Esophagus squamous epithelium (tissue), 5 donors: ENCODE measurements at places on chromosomes 7 and 10.

DNA sequence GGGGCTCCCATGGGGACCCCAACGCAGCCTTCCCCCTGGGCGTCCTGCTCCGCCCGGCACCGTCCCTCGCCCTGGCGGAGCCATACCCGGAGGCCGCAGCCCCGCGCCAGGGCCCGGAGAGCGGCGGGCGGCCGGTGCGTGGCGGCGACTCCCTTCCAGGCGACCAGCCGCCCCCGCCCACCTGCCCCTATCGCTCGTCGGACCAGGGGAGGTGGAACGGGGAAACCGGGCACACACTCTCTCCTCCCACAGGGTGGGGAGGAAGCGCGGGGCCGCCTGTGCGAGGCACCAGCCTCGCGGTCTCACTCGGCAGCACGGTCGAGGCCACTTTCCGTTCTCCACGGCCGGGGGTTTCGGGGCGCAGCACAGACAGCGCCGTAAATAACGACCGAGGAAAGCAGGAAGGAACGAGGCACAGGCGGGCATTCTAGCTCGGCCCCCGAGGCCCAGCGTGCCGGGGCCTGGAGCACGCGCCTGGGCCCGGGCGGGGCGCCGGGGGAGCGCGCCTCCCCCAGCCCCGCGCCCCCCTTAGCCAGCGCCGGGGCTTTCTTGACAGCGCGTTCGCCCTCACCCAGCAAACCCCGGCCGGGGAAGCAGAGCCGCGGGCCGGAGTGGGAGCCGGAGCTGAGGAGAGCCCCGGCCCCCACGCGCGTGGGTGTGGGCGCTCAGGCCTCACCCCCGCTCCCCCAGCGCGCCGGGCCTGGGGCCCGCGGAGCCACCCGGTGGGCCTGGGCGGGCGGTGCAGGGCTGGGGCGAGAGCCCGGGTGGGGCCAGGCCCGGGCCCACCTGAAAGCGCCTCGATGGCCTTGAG lies 936 bp downstream of the IGF2BP3 start:
- peaks cover 81% of the 10 kb centered on the region for H3K27me3 ChIP-seq
- no peak for DNase-seq
- H3K27ac ChIP-seq: no peak overlapping the region
- no peaks in the 10 kb centered on the region for H3K36me3 ChIP-seq

DNA sequence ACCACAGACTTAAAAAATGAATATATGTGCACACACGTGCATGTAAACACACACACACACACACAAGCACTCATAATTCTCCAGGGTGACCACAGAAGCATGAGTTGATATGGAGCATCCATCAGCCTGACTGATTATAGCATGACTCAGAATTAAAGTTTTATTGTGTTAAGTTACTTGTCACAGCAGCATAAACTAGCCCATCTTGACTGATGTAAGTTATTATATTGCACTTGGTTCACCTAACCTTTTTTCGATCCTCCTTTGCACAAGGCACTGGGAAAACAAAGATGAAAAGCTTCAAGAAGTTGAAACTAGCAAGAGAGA lies 18.8 kb upstream of the SLC35G1 start:
- DNase-seq: no peak
- H3K27me3 ChIP-seq: no peaks in the 10 kb centered on the region
- no peak overlapping the region for H3K27ac ChIP-seq
- no peak overlapping the region for H3K4me3 ChIP-seq

GRCh38 chr7:124840435-124840834 lies 74.8 kb upstream of the GPR37 start:
- no peak overlapping the region for H3K4me3 ChIP-seq
- H3K27me3 ChIP-seq: no peaks in the 10 kb centered on the region
- no peak for DNase-seq
- H3K36me3 ChIP-seq: no peaks in the 10 kb centered on the region
- H3K4me1 ChIP-seq: no peaks in the 10 kb centered on the region

DNA sequence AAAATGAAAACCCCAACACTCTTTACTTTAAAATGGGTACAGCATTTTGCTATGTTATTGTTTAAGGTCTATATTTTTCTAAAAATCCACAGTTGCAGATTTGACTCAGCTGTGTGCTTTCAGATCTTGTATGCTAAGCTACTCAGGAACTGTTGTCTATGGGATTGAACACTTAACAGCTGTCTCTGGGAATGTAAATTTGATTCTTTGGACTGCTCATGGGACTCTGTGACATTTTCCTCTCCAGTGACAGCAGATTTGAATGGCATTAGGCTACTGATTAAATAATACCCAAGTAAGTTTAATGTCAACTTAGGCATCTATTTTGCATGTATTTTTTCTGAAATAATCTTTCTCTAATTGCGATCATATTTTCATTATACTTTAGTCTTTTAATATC lies 1.7 kb upstream of the CD36 start:
- H3K27ac ChIP-seq: no peak overlapping the region
- no peak for DNase-seq
- H3K4me1 ChIP-seq: peaks cover 31% of the 10 kb centered on the region
- H3K4me3 ChIP-seq: no peak overlapping the region
- H3K27me3 ChIP-seq: no peaks in the 10 kb centered on the region

- no peaks in the 10 kb centered on the region for H3K27me3 ChIP-seq
- H3K4me3 ChIP-seq: no peak overlapping the region
- H3K4me1 ChIP-seq: peaks cover 3% of the 10 kb centered on the region
- peaks cover 24% of the 10 kb centered on the region for H3K36me3 ChIP-seq
- no peak for DNase-seq
- H3K27ac ChIP-seq: no peak overlapping the region
These were observed 49.1 kb downstream of the SHH start for GRCh38 chr7:155763122-155763521.

GRCh38 chr7:117472335-117472734 lies 7.5 kb upstream of the CFTR start:
- no peak overlapping the region for H3K4me3 ChIP-seq
- H3K36me3 ChIP-seq: no peaks in the 10 kb centered on the region
- DNase-seq: no peak
- no peaks in the 10 kb centered on the region for H3K27me3 ChIP-seq
- H3K27ac ChIP-seq: no peak overlapping the region

- no peak overlapping the region for H3K4me3 ChIP-seq
- no peak overlapping the region for H3K27ac ChIP-seq
- DNase-seq: no peak
These were observed 46.7 kb upstream of the RHOBTB1 start for GRCh38 chr10:60990663-60991062.

GRCh38 chr10:102001435-102002068 lies 54.4 kb downstream of the ARMH3 start:
- H3K4me1 ChIP-seq: no peaks in the 10 kb centered on the region
- no peaks in the 10 kb centered on the region for H3K27me3 ChIP-seq
- no peak for DNase-seq
